PC-3 (cell line): ENCODE measurements at places on chromosomes 13 and 19.
A peak's percentile ranks its signal among the peaks of the same experiment; 100 is the strongest.

DNA sequence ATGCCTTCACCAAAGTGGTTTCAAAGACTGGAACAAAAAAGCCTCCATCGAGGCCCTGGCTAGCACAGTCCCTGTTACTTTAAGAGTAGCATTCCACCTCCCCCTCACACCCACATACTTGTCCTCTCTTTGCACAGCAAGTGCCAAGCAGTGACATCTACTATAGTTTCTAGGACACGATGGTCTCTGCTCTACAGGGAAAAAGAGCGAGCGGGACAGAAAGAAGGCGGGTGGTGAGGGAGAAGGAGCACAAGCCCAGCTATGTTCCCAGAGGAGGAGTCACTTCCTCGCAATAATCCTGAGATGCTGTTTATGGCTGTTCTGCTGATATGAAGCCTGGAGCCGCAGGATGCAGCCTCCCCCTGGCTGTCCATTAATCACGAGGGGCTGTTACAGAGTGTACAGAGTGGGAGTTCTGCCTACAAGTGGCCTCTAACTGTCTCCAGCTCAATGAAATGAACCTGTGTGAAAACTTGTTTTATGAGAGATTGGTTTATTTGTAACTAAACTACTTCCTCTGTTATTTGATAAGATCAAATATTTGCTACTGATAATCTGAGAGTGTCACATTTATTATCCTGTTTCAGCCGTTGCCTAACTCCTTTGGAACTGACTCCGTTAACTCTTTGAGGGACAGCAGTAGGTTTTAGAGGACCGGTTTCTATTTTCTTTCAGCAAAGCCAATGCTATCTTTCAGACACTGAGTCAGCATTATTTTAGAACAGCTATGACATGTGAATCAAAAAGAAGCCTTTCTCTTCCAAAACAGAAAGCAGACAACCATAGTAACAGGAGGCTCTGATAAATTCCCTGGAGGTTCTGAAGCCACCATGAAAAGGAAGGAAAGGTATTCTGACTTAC, 208.0 kb downstream of the SPRY2 start:
- DNase-seq: peak; percentile 45

DNA sequence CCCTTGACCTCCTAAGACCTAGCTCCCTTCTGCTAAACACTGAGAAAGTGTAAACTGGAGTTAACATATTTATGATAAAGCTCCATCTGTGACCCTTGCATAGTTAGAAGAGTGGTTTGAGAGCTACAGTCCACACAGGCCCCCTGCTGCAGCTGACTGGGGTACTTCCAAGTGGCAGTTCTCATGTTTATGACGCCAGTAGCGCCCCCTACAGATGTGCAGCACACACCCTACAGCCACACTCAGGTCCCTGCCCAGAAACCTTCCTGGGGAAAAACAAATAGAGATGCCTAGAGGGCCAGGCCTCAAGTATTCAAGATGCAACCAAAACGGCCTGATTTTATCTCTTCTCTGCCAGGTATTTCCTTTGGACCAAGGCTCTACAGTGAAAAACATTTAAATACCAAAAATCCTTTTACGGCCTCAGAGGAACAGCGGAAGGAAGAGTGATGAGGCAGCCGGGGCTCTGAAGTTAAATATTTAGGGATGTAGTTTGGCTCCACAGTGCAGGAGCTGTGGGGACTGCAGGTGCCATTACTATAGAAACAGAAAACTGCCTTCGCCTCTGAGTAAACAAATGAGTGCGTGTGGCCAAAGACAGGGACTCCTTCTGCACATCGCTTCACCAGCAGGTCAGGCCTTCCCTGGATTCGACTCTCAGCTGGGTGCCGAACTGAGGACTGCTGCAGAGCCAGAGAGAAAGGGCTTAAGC, 553.1 kb downstream of the EFNB2 start:
- DNase-seq: no peak

GRCh38 chr19:34687348-34687747, 9.9 kb downstream of the ZNF302 start:
- DNase-seq: no peak

DNA sequence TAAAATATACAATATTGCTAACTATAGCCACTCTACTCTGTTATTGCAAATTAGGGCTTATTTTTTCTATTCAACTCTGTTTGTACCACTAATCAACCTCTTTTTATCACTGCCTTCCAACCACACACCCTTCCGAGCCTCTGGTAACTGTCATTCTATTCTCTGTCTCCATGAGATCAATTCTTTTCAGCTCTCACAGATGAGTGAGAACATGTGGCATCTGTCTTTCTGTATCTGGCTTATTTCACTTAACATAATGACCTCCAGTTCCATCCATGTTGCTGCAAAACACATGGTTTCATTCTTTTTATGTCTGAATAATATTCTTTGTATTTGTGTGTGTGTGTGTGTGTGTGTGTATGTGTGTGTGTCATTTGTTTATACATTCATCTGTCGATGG, 350.1 kb upstream of the DACH1 start:
- no peak for DNase-seq

- no peak for DNase-seq
Measured at GRCh38 chr19:21569494-21569865, 64.1 kb downstream of the ZNF429 start.

DNA sequence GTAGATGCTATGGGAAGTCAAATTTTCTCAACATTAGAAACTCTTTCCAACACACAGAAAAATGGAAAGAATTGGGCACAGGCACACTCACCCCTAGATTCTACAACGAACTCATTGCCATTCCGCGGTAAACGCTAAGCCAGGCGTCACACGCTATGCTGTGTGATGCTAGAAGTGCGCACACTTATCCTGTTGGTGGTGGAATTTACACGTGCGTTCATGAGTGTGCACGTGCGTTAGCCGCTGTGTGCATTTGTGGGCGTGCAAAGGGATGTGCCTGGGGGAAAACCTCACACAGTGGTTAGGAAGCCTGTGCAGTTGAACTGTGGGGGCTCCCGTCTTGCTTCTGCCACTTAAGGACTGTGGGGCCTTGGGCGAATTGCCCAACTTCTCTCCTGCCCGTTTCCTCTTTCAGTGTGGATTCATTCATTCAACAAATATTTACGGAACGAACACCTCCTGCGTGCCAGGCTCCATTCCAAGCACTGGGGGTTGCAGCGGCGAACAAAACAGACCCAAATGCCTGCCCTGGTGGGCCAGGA, 7.7 kb downstream of the NFILZ start:
- peak; percentile 67 for DNase-seq

- DNase-seq: no peak
Measured at GRCh38 chr19:21587117-21587461, 81.7 kb downstream of the ZNF429 start.

DNA sequence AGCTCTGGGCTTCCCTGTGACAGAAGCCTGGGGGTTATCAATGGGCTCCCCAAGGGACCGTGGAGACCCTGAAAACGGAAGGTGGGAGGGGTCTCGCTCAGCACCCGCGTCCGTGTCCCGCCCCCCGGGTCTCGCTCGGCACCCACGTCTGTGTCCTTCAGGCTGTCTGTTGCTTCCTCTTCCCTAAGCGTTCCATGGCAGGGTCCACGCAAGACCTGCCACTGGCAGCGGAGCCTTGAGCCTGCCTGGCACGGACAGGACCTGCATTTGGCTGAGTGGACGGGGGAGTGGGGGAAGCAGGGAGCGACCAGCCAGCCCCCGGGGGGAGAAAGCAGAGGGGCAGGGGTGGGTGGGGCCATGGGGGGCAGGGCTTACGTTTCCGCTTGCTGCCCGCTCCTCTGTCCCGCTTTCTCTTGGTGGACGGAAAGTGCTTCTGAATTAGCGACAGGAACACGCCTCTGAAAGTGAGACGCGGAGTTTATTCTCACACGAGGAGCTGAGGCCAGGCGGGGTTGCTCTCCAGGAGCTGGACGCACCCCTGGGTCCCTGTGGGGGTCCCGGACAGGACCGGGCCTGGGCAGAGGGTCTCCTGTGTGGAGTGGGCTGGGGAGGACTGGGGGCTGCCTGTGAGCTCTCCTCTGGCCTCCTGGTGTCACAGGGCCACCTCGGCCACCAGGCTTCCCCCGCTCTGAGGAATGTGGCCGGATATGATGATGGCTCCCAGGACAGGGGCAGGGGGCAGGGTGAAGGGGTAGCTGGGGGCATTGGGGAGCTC, 12.0 kb downstream of the GPX4 start:
- DNase-seq: no peak

DNA sequence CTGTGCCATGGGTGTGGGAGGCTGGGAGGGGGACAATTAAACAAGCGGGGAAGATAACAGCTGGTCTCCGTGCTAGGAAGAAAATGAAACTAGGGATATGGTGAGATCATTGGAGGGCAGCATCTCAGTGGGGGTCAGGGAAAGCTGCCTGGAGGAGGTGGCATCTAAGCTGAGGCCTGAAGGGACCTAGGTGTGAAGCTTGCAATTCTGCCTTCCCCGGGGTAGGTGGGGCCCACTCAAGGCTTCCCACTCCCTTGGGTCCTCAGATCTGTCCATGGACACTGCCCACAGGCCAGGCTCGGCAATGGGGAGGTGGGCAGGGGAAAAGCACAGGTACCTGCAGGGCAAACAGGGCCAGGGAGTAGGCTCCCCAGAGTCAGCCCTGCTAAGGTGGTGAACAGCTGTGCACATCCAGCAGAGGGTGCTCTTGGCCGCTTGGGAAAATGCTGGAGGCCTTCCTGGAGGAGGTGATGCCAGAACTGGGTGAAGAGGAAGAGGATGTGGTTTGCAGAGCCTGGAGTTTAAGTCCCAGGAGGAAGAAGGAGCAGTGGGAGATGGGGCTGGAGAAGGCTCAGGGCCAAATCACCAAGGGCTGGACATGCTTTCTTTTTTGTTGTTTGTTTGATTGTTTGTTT, 25.7 kb upstream of the CCNE1 start:
- DNase-seq: no peak

- peak; percentile 59 for DNase-seq
Measured at GRCh38 chr19:21848706-21849105, 12.7 kb upstream of the ZNF43 start.
